ENCODE measurements at places on chromosomes 4 and X.

DNA sequence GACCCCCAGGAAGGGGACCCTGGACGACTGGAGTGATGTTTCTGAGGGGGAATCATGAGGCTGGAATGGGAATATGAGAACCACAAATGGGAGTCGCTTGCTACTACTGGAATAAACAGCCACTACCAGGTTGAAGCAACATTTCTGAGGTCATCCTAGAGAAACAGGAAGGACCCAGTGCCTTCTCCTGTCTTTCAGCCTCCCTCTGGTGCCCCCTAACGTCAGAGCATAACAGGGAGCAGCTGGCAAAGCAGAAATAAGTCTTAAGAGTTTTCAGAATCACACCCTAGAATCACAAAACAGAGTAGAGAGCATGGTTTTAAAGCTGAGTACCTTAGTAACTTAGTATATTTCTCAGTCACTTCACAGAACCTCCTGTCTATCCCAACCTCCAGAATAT, 347.8 kb upstream of the PITX2 start:
- peak; percentile 52 for DNase-seq

DNA sequence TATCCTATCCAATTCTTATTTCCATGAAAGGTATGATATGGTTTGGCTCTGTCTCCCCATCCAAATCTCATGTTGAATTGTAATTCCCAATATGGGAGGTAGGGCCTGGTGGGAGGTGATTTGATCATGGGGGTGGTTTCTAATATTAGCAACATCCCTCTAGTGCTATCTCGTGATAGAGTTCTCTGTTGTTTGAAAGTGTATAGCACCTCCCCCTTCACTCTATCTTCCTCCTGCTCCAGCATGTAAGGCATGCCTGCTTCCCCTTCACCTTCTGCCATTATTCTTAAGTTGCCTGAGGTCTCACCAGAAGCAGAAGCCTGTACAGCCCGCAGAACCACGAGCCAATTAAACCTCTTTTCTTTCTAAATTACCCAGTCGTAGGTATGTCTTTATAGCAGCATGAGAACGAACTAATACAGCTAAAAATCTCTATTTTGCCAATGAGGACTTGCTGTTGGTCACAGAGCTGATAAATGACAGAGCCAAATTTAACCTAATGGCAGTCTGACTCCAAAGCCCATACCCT, 247.2 kb downstream of the HNRNPD start:
- DNase-seq = no peak

DNA sequence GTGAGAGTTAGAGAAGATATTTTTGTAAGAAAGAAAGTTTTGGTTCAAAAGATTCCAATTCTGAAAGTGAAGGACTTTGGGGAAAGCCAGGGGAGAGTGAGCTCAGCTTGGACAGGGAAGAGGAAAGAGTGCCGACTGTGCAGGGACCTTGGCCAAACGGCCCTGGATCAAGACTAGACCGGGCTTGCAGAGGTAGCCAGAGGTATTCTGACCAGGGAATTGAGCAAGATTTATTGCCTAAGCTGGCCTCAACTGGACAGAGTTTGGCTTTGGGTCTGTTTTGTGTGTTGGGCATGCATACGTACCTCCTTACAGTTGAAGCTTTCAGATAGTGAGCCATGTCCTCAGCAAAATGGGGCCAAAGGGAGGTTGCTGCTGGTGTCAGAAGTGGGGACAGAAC, 11.6 kb downstream of the PLAC1 start:
- DNase-seq = no peak

DNA sequence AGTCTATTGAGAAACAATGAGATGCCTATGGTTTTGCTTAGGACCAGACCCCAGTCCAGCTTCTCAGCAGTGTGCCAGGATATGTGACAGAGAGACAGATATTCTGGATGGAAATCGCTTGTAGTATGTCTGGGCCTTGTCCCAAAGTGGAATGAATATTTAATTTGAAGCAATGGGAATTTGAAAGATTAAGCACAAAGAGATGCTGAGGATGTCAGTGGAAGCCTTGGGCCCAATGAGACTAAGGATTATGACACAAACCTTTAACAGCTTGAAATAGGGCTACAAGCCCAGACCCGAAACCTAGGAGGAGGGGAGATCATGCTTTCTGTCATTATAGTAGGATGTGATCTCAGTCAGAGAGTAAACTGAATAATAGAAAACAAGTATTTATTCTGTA, 459.2 kb downstream of the FAT4 start:
- no peak for DNase-seq

DNA sequence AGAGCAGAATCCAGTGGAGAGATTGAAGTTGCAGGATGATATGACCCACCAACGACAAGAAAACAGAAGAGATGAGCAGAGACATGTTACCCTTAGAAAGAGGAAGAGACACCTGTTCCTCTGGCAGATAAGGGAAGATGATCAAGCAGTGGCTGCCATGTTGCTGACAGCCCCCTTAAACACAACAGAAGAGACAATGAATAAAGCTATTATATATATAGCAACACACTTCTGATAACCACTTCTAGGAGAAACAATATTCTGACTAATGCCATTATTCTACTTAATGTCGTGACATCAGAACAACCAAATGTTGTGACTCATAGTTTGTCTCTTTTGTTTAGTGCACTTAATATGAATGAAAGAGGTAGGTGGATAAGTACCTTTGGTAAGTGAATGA, 44.9 kb downstream of the SH3RF1 start:
- no peak for DNase-seq

GRCh38 chrX:128408842-128409241, 356.6 kb upstream of the ACTRT1 start:
- no peak for DNase-seq

GRCh38 chrX:76153221-76153620, 19.6 kb upstream of the PBDC1 start:
- no peak for DNase-seq

GRCh38 chrX:39174241-39174771, 373.0 kb downstream of the MID1IP1 start:
- DNase-seq = no peak

DNA sequence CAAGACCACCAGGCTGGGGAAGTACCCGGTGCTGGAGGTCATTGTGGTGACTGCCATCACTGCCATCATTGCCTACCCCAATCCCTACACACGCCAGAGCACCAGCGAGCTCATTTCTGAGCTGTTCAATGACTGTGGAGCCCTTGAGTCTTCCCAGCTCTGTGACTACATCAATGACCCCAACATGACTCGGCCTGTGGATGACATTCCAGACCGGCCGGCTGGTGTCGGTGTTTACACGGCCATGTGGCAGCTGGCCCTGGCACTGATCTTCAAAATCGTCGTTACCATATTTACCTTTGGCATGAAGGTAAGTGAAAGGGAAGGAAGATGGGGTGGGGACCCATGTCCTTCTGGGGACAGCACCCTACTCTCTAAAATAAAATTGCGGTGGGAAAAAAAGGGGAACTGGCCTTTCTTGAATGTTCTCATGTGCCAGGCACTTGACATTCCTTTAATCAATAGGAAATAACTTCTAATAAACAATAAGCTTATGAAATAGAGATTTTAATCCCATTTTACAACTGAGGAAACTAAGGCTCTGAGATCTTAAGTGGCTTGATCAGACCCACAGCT, 51.6 kb downstream of the CLCN4 start:
- no peak for DNase-seq

GRCh38 chr4:113012786-113013185, 36.7 kb upstream of the ANK2 start:
- no peak for DNase-seq

DNA sequence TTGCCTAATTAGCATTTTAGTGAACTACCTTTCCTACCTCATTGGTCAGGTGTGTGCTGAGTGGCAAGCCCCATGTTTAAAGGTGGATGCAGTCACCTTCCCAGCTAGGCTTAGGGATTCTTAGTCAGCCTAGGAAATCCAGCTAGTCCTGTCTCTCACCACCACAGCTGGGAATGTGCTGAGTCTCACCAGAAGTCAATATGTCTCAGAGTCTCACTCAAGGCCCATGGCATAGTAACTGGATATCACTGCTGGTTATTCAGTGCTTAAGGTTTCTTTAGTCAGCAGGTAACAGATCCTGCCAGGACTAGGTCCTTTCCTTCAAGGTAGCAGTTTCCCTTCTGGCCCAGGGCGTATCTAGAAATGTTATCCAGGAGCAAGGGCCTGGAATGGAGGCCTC, 136.5 kb downstream of the COX18 start:
- no peak for DNase-seq

DNA sequence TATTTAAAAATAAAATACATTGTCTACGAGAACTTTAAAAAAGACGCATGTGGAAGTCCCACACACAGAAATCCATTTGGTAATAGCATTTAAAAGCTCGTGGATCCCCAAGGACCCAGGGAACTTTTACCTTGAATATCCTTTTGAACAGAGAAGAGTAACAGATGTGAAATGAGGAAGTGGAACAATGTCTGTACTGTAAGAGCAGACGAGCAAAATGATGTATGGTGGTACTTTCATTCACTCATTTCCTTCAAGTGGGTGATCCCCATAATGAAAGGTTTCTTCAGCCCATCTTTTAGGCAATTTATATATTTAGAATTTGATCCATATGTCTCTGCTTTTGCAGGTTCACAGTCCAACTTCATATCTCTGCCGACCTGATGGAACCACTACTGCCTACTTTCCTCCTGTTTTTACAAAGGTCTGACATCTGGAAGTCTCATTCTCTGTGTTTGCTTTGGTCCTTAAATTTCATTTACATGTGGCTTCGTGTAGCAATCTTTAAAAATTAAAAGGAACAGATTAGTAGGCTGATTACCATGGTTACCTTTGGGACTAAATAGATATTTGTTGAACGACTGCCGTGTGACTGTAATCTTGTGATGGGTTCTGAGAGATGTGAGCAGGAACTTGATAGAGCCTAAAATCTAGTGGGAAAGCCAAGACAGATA, 188.4 kb downstream of the PALLD start:
- DNase-seq = no peak

DNA sequence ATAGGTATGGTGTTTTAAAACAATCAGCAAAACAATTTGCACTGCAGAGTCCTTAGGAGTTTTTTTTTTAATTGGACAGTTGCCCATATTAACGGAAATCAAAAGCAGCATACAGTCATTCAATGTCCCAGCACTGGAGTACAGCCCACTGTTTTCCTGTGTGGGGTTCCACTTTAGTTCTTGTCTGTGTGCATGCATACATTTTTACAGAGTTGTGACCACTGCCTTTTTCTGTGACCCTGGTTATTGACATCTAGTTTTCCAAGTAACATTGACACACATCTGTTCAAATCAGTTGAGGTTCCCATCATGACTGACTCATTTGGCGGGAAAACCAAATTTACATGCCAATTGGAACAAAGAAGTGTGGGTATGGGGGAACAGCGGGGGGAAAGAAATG, 83.3 kb downstream of the HPRT1 start:
- no peak for DNase-seq

DNA sequence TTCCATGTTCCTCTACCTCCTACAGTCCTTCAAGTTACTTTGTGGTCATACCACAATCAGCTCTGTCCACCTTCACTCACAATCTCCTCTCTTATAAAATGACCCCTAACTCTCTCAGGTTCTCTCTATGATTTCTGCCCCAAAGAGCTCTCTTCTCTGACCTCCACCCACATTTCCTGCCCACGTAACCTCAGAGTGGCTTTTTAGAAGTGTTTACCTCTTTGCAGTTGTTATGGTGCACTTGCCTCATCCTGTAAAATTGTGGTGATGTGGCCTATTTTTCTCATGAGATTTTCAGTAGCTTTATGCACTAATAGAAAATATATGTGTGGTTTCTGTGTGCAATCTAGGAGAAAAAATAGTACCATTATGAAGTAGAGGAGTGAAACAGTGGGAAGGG, 215.8 kb downstream of the PACRGL start:
- no peak for DNase-seq

DNA sequence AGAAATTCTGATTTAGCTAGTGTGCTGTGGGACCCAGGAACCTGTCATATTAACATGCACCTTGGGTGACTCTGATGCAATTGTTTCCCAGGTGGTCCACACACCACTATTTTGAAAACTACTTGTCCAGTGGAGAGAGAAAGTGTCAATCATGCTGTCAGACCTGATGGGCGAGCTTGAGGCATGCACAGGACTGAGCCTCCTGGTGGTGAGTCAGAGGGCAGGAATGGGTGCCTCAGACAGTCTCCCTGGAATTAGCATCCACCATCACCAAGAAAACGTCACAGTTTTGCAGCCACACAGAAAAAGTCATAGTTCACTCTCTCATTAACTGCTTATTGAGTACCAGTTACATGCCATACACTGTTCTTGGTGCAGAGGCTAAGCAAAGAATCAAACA, 181.8 kb upstream of the MAOA start:
- no peak for DNase-seq

- no peak for DNase-seq
These were observed 1433.8 kb upstream of the TENM3 start for GRCh38 chr4:180809439-180809838.

GRCh38 chrX:155314260-155314659, 20.2 kb downstream of the CLIC2 start:
- DNase-seq = no peak

DNA sequence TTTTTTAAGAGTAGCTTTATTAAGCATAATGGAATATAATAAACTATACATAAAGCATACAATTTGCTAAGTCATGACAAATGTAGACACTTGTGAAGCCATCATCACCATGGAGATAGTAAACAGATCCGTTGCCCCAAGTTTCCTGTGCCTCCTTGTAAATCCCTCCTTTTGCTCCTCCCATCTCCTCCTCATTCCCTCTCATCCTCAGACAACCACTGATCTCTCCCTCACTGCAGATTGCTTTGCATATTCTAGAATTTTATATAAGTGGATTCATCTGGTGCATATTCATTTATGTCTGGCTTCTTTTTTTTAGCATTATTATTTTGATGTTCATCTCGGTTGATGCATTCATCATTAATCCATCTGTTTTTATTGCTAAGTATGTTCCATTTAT, 67.0 kb downstream of the CYTL1 start:
- DNase-seq = no peak

DNA sequence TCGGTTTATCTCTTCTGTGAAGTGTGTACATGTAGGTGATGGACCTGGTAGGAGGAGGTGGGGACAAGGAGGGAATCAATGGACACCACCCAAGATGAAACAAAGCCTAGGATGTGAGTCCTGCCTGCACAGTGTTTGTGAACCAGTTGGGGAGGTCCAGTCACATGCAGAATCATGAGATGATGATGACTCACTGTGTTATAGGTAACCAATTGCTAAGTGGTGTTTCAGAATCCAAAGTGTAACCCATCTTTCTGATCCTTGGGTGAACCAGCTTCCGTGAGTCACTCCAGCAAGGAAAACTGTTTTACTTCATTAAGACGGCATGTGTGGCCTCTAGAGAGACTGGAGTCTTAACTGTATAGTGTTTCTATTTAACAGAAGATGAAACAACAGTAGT, 57.9 kb upstream of the HPF1 start:
- no peak for DNase-seq

DNA sequence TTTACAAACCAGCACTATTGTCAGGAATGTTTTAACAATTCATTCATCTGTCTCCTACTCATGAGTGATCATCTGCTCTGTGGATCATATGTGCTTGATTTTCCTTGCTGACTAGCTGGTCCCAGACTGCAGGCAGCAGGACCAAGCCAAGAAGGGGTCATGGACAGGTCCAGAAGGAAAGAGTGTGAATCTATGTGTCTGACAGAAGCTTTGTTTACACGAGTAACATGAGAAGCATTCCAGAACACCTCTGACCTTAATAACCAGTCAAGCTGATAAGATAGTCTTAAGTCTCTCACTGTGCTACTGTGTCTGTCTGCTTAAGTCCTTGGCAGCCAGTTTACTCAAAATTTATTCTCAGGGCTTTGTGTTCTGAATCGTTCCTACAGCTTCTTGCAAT, 39.0 kb downstream of the GUCY1A1 start:
- no peak for DNase-seq

GRCh38 chr4:1398681-1399507, 7.3 kb downstream of the NKX1-1 start:
- no peak for DNase-seq
